ENCODE measurements at places on chromosomes 6 and 20. TPM values are rescaled to one million over a fixed set of nuclear protein-coding genes. Genes with fewer than 3 reads are reported as not detected.

DNA sequence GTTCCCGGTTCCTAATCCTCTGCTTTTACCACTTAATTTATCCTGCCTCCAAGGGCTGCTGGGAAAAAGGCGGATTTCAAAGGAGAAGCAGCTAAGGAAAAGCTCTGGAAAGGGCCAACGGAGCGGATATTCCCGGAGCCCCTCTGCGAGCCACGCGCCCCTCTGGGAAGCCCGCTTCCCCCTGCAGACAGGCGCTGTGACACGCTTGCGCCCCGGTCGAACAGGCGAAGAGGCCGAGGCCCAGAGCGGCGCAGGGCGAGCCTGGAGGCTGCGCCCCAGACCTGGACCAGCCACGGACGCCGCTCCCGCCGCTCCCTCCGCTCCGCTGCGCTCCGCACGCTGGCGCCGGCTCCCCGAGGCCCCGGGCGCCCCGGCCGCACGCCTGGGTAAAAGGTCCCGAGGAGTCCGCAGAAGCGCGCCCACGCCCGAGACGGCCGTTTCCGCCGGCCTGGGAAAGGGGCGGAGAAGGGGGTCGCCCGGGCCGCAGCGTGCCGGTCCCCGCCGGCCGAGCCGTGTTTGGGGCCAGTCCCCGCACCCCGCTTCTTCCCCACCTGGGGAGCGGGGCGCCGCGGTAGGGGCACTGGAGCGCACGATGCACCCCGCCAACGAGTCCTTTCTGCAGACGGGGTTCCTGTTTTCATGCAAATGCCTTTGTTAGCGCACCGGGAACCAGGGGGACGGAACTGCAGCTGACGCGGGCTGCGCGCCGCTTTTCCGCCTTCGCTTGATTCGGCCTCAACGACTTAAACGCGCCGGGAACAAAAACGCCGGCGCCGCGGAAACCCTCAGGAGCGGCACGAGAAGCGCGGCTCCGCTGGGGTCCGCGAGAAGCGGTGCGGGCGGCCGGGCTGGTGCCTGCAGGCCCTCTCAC, 91.9 kb upstream of the SIRPA start:
- no peak for DNase-seq

DNA sequence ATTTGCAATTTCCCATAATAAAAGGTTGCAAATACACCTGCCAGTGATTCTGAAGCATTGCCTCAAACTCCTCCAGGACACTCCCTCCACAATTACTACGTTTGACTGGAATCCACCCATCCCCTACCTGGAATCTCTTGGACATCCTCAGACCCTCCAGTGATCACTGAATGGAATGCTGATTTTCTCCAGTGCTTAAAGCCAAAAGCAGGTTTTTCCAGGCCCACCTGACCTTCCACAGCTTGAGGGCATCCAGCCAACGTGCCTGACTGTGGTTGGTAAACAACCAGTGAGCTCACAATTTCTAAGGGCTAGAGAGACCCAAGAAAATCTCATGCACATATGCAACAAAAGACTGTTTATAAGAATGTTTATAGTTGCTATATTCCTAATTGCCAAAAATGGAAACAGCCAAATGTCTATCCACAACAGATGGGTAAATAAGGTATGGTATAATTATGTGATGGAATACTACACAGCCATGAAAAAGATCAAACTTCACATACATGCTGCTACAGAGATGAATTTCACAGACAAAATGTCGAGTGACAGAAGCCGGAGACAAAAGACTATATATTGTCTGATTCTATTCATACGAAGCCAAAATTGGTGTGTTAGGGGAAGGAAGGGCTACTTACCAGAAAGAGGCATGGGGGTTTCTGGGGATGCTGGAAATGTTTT, 147.1 kb upstream of the RREB1 start:
- no peak for DNase-seq

DNA sequence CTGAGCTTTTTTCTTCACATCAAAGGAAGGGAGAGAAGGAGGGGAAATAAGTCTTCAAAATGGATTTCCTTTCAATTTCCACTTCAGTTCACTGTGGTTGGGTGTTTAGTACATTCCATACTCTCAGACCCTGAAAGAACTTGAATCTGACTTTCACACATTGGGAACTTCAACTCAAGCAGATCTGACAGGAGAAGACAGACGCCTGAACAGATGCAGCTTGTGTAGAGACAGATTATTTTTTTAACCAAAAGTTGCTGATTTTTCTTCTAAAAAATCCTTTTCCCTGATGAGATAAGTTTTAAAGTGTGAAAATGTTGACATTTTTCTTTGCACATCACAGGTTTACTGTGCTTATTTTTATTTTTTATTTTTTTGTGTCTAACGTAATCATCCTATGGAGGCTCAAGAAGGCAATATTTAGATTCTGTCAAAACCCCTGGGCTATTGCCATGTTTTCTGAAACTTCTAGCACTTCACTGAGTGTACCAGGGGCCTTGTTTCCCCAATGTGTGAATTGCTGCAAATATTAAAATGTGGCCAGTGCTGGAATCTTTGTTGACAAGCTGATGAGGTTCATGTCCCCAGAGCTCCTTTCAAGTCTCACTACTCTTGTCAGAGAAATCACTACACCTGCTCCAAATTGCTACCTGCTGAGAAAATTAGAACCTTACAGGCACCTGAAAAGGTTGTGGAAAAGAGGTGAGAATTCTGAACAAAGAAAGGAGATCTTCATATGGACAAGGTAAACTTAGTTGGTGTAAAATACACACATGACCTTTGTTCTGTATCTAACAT, 214.8 kb upstream of the BTBD3 start:
- no peak for DNase-seq

- no peak for DNase-seq
These were observed 866 bp upstream of the BTN3A3 start for GRCh38 chr6:26439151-26440125.

DNA sequence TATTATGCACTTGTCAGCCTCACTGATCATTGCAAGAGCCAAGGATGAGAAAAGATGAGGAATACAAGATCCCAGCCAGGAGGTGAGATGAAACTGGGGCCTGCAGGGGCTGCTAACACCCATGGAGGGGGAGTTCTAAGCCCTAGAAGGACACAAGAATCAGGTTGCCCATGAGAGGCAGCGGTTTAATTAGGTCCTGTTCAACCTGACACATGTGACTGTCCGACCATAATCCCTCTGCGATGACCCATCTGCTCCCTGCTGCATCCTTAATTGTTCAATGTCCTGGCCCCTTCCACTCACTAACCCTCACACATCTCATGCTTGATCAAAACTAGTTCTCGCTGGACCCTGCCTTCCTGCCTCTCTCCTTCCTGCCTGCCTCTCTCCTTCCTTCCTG, 52.2 kb upstream of the NNAT start:
- DNase-seq = no peak

Gene NKX2-2
- total RNA-seq = 0.56 TPM

- DNase-seq = no peak
These were observed 136.9 kb upstream of the SUPT3H start for GRCh38 chr6:45514454-45515230.

- no peak for DNase-seq
These were observed 769 bp downstream of the CCN6 start for GRCh38 chr6:112054555-112055190.

GRCh38 chr20:62059920-62060630, 5.6 kb downstream of the TAF4 start:
- no peak for DNase-seq

- DNase-seq = no peak
These were observed 76.8 kb upstream of the DUSP22 start for GRCh38 chr6:215335-216034.

Measured in H4 (cell line).